ENCODE measurements at places on chromosomes 2 and 18.

DNA sequence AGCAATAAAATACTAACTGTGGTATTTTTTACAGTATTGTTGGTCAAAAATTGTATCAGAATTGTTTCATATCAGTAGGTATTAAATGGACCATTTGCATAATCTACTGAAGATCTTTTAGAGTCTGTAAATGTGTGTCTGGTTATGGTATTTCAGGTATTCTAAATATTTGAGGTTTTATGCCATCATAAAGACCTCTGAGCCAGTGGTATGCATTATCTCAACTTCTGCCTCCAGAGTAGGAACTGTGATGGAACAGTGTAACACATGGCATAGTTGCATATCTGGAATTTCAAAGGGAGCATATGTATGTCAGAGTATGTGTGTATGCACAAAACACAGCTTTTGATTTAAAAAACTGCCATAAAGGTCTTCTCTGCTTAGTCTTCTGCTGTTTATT is 15.4 kb downstream of the GREB1L start:
- no peak for DNase-seq

GRCh38 chr2:43055985-43056384 is 170.4 kb downstream of the ZFP36L2 start:
- no peak for DNase-seq

DNA sequence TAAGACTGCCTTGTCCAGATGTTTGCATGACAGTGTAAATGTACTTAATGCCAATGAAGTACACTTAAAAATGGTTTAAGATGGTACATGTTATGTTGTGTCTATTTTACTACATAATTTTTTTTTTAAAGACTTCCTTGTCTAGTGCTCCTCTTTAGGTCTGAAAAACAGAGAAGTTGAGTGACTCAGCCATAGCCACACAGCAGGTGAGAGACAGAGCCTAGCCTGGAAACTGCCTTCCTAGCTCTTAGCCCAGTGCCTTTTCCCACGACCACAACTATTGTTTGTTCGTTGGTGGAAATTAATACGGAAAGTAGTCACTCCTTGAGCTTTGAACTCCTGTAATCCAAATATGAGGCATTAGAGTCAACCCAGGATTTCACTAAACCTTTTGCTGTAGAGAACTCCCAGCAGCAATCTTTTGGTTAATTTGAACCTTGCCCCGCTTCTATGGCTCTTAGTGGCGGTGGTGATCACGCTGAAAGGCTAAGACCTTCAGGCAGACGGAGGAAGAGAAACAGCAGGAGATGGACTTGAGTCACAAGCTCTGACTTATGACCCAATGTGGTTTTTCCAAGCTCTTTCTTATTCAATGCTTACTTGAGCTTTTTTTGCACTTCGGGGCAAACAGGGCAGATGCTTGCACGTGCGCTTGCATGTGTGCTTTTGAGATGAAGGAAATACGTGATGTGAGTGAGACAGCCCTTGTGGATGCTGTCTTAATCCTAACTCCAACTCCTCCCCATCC is 21.2 kb downstream of the TRIB2 start:
- no peak for DNase-seq

DNA sequence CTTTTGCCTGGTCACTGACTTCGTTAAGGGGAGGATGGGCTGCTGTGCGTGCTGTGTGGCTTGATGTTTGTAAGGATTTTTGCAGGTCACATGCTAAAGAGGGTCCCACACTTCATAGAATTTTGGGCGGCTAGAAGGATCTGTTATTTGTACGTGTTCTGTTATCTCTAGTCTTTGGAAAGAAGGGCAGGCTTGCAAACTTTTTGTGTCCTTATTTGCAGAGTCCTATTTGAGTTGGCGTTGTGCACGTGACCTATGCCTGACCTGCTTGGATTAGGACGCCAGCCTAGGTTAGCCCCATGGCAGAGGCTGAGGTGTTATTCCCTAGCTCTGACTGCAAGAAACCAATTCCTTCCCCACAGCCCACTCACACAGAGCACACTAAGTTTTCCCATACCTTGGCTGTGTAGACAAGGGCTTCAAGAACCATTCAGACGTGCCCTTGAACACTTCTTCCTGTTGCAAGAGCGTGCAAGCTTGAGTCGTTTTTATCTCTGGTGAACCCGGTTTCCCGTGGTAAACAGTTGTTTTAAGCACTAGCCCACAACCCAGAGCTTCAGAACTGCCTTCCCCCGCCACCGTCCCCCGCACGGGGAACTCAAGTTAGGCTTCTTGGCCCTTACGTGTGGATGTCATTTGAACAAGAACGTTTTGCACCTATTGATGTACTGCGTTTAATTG is 94.6 kb downstream of the LDLRAD4 start:
- no peak for DNase-seq

DNA sequence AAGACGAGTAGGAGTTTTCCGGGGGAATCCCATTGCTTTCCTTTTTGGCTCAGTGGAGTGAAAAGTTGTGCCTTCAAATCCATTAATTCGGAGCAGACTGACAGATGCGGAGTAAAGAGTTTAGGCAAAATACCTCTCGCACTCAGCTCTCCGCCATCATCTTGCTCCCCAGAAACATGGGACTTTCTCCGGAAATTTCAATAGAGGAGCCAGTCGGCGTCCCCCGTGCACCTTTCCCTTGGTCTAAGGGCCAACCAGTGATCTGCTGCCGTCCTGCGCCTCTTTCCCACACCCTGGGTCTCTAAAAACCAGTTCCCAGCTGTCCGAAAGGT is 318 bp downstream of the TYW5 start:
- no peak for DNase-seq

DNA sequence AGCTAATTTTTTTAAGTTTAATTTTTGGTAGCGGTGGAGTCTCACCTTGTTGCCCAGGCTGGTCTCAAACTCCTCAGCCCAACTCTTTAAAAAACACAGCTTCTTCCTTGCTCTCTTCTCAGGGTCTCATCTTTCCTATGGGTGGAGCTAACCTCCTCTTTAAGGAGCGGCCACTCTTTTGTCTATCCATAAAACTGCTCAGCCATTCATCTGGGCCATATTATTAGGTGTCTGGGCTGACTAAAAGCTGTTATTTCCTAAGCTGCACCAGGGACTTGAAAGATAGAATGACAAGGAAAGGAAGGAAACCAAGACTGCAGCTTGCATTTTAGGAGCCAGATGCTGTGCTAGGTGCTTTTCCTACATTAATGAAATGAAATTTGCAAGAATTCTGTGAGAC is 35.8 kb upstream of the THOC1 start:
- DNase-seq = no peak

- DNase-seq = no peak
These were observed 7.2 kb upstream of the ABCB11 start for GRCh38 chr2:169038338-169038757.

GRCh38 chr2:180927030-180927686 is 53.2 kb upstream of the UBE2E3 start:
- DNase-seq = no peak

- DNase-seq = peak; percentile 67
These were observed 675.0 kb downstream of the IRS1 start for GRCh38 chr2:226124548-226125011.

- DNase-seq = no peak
These were observed 18.8 kb upstream of the TMX3 start for GRCh38 chr18:68733707-68734106.

DNA sequence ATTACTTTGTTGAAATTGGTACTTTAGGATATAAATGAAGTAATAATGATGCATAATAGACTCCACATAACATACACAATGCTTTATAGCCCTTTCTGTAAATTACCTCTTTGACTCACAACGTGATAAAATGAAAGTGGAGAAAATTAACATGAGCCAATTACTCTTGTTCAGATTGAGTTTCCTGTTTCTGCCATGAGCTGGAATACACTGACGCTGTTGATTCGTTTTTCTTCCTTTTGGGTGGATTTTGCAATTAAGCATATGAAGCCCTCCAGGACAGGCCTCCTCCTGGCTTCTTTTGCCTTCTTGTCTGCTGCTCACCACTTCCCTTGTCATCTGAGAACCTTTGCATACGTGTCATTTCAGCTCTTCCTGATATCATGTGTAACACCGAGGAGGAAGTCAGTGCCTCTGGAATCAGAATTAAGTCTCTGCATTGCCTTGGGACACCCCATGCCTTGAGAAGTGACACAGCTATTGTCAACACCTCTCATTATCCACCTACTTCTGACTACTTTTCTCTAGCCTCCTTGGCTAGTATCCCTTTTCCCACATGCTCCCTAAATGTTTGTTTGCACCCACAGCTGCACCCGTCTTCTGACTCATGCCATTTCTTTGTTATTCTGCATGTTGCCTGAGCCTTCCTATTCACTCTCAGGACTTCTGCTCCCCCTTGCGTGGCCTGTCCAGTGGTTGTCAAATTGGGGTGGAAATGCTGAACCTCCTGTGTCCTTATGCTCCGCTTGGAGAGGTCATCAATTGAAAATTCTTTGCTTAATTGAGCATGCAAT is 134.1 kb downstream of the FMNL2 start:
- DNase-seq = no peak

GRCh38 chr18:76493213-76494161 is 1.6 kb downstream of the ZNF516 start:
- DNase-seq = peak; percentile 46

GRCh38 chr18:22594155-22594690 is 176.5 kb upstream of the CTAGE1 start:
- DNase-seq = no peak

Measured in left lung (tissue), 14 donors.